ENCODE measurements at places on chromosomes 2 and 18.
A peak's percentile ranks its signal among the peaks of the same experiment; 100 is the strongest.

- DNase-seq = peak; percentile 68
These were observed 33.6 kb upstream of the B3GNT7 start for GRCh38 chr2:231361701-231362554.

- DNase-seq = no peak
These were observed 139.8 kb downstream of the RBMS1 start for GRCh38 chr2:160353813-160354212.

GRCh38 chr2:63983986-63984605, 35.1 kb downstream of the VPS54 start:
- no peak for DNase-seq

DNA sequence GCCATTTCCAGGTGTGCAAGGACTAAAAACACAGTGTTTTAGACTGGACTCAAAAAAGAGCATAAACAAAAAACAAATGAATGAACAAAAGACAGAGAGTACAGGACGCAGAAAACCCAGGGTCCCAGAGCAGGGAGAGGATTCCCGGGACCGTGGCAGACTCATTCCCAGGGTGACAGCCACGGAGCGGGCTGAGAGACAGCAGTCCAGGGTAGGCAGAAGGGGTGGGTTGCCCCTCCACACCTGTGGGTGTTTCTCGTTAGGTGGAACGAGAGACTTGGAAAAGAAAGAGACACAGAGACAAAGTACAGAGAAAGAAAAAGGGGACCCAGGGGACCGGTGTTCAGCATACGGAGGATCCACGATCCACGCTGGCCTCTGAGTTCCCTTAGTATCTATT, 273.4 kb downstream of the EIPR1 start:
- DNase-seq = no peak

GRCh38 chr2:137252934-137253333, 487.6 kb downstream of the THSD7B start:
- DNase-seq = no peak

DNA sequence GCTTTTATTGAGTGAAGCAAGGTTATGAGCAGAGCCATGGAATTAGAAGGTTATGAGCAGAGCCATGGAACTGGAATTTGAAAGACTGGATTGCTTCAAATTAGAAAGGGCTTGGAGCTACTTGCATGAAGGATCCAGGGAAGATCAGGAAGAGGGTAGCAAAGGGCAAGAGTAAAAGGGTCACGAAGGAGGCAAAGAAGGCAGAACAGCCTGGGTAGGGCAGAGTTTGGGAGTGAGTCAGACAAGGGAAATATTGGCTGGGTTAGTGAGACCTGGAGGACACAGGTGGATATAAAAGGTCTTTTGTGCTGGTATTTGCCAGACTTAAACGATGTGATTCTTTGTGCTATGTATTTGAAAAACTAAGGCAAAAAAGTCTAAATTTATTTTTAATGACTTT, 65.0 kb downstream of the SEMA4F start:
- no peak for DNase-seq

DNA sequence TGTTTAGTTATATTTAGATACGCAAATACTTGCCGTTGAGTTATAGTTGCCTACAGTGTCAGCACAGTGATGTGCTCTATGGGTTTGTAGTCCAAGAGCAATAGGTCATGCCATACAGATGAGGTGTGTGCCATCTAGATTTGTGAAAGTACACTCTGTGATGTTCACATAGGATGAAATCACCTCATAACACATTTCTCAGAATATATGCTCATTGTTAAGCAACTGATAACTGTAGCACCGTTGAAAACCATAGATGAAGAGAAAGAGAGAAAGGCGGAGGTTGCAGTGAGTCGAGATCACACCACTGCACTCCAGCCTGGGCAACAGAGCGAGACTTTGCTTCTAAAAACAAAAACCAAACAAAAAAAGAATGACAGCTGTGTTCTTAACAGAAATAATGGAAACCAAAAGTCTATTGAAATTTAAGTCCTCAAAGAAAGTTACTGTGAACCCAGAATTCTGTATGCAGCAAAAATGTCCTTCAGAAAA, 9.5 kb downstream of the DGKD start:
- DNase-seq = no peak

GRCh38 chr2:56014046-56014730, 90.6 kb upstream of the EFEMP1 start:
- no peak for DNase-seq

- DNase-seq = no peak
These were observed 1305.5 kb upstream of the NXPH2 start for GRCh38 chr2:140085674-140086073.

DNA sequence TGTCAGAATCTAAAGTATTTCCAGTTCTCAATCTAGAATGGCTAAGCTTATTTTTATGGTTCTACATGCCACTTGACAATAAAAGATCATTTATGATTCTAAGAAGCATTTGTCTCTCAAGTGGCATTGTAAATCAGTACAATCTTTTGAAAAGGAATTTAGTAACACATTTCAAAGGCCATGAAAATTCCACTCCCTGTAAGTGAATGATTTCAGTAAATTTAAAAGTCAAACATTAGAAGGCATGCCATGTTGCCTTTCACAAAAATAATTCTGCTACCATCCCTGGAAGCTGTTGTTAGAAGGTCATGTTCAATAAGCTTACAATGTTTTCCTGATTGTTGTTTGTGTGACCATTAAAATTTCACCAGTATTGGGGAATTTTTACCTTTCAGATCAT, 142.9 kb downstream of the RPIA start:
- no peak for DNase-seq

DNA sequence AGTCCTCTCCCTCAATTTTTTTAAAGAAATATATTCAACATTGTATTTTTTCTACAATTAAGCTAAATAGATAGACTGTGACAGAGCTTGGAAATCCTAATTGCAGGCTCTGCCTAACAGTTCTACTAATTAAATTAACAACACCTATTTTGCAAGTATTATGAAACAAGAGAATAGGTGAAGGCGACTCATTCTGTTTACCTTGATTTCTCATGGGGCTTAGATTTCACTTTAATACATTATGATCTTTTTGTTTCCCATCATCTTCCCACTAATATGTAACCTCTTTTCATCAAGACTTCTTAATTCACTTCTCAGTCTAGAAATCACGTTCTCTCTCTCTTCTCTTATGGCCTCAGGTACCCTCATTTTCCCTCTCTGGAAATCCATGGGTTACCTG, 42.7 kb upstream of the TANK start:
- DNase-seq = no peak

DNA sequence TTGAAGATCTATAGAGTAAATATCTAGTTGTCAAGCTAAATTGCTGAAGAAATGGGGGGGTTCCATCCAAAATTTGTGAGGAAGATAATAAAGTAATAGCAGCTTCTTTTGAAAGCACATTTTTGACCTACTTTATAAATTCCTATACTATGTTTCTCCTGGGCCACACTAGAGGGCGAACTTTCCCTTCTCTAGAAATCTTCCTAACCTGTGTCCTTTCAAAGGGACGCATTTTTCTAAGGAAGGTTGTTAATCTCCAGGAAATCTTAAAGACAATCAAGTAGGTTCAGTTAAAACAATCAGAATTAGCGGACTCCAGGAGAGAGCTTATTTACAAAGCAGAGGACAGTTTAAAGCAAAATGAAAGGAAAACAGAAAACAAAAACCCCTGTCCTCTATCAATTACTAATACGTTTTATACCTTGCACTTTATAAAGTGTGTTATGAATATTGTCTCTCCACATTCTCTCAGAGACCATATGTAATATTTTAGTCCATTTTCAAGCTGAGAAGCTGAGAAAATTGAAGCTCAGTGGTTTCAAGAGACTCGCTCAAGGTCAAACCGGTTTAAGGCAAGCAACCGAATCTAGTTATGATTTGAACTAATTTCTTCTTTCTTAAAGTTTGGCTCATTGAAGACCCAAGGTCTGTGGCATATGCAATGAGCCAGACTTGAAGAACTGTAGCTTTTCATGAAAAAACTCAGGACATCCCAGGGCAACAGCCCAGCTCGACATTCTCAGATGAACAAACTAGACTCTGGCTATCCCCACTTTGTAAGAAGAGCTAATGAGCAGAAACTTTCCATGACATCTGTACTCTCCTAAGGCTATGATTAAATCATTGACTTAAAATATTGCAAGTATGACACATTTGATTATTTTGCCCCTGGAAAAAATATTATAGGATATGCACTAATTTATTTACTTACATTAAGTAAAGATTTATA, 273.6 kb downstream of the PAX3 start:
- no peak for DNase-seq

- DNase-seq = no peak
These were observed 142.0 kb upstream of the DNMT3A start for GRCh38 chr2:25483607-25484266.

- no peak for DNase-seq
These were observed 674 bp upstream of the ERBB4 start for GRCh38 chr2:212539072-212539880.

DNA sequence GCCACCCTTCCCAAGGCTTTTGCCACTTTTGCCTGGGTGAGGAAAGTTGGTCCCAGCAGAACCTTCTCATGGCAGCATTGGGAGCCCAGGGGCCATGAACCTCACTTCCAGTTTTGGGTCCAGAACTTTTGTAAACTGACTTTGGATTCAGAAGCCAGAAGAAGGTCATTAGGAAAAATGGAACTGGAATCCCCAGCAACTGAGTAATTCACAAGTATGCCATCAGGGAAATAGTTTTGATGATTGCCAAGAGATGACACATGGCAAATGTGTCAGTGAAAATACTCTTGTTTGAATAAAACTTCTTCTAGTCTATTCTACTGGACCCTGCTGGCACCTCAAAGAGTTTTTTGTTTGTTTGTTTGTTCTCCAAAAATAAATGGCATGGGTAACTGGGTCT, 203.7 kb downstream of the SETBP1 start:
- DNase-seq = no peak

DNA sequence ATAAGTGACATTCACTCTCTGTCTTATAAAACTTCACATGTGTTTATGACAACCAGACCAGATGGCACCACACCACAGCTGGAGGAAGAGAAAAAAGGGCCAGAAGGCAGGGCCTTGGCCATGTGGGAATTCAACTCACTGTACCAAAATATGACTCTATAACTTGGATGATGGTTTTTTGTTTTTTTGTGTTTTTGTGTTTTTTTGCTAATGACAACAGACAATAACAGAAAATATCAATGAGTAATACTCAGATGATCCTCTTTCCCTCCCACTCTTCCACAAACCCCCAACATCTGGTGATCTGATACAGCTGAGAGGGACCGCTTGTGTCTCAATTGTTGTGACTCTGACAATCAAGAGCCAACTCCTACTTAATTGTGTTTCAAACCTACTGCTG, 12.4 kb downstream of the NMI start:
- DNase-seq = no peak

DNA sequence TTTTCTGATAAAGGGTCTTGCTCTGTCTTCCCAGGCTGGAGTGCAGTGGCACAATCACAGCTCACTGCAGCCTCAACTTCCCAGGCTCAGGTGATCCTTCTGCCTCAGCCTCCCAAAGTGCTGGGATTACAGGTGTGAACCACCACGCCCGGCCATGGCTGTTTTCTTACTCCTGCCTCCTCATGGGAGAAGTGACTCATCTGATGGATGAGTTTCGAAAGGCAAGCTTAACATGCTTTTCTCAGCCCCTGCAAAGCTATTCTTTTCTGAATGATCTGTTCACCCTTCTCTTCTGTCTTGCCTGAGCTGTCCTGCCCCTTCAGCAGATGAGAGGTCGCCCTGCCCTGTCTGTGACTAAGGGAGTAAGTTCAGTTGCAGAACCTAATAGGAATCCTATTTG, 929 bp upstream of the CREG2 start:
- no peak for DNase-seq

DNA sequence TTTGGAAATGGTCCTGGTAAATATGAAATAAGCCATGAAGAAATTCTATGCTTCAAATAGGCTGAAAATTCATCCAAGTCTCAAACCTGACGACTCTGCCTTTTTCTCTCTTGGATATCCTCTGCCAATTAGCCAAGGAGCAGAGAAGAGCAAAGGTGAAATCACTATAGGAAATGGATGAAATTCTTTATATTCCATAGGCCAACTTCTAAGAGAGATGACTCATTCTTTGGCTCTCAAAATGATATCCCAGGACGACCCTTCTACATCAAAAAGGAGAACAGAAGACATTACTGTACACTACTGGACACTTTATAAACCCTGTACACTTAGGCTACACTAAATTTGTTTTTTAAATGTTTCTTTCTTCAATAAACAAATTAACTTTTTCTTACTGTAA, 22.7 kb downstream of the PDE1A start:
- DNase-seq = no peak

DNA sequence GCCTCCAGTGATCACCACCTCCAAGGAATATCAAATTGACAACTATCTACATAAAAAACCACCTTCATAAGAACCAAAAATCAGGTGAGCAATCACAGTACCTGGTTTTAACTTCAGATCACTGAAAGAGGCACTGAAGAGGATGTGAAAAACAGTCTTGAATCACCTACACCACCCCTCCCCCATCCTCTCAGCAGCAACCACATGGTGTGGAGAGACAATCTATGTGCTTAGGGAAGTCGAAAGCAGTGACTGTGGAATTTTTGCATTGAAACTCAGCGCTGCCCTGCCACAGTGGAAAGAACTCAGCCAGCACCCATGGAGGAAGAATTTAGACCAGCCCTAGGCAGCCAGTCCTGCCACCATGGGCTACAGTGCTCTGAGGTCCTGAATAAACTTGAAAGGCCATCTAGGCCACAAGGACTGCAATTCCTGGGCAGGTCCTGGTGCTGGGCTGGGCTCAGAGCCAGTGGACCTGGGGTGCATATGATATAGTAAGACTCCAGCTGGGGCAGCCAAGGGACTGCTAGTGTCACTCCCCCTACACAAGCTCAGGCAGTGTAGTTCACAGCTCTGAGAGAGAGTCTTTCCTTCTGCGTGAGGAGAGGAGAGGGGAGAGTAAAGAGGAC, 75.6 kb downstream of the ATL2 start:
- no peak for DNase-seq

- no peak for DNase-seq
These were observed 38.6 kb downstream of the CYP1B1 start for GRCh38 chr2:38037325-38037724.

DNA sequence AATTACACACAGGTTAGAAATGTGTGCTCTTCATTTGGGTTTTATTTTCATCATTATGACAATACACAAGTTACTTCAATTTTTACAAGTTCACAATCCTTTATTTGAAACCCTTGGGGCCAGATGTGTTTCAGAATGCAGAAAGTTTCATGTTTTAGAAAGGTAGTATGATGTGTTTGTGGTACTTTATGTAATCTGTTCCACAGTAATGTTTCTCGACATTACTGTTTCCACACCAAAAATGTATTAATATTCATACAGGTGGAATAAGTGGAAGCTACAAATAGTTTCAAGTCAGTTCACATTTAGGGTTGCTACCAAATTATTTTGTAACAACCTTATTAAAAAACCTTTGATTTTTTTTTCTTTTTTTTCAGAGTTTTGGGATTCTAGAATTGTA, 10.4 kb downstream of the UBE2E3 start:
- DNase-seq = no peak

- no peak for DNase-seq
These were observed at the start of gene EVX2 for GRCh38 chr2:176083796-176084261. TSS of gene EVX2 (minus strand) at chr2:176083962. CDS start at chr2:176083776, 186 bp downstream.

DNA sequence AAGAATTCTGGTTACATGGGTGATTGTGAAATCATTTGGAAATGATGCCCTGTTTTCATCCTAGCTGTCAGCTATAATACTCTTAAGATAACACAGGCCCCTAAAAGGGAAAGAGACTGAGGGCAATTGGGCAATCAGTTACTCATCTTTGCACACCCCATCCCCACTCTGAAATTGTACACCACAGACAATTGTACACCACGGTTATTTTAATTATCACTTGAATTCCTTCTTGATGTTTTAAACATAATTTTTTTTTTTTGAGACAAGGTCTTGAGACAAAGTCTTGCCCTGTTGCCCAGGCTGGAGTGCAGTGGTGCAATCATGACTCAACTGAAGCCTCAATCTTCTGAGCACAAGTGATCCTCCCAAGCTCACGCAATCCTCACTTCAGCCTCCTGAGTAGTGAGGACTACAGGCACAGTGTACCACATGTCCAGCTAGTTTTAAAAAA, 862.4 kb upstream of the ACVR2A start:
- no peak for DNase-seq

Measured in GM12891 (cell line).